Right atrium auricular region (tissue), 2 donors: ENCODE measurements at places on chromosomes 5 and 9. TPM values are rescaled to one million over a fixed set of nuclear protein-coding genes. Genes with fewer than 3 reads are reported as not detected.

The EMB gene
- 7.3 TPM for total RNA-seq

GRCh38 chr9:131279196-131279862 is 3.0 kb upstream of the FAM78A start:
- no peak for DNase-seq

DNA sequence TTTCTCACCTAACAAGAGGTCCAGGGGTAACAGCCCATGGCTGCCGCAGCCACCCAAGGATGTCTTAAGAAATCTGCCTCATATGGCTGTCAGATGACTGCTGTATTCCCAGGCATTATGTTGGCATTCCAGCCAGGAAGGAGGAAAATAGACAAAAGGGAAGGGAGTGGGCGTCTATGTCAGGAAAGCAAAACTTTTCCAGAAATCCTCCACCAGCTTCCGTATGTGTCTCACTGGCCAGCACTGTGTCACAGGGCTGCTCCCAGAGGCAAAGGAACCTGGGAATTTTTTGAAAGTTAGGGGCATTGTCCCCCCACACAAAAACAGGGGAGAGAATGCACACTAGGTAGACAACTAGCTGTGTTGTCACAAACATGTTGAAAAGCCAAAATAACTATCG is 7.3 kb downstream of the BHMT2 start:
- DNase-seq: no peak

- no peak for DNase-seq
These were observed 53.8 kb downstream of the PDZD2 start for GRCh38 chr5:31692561-31693221.

DNA sequence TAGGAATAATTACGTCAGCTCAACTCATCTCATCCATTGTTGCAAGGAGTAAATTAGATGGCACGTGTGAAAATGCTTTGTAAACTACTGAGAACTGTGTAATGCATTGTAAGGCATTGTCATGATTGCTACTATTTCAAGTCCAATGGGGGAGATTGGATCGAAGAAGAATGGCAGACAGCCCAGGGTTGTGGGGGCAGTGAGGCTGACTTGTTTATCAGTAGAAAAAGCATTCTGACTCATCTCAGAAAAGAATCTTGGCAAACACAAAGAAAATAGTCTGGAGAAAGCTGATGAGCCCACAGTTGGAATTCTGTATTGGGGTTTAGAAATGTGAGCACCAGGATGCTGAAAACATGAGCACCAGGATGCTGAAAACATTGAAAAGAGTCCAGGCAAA is 28.0 kb upstream of the DAP start:
- peak; percentile 65 for DNase-seq

DNA sequence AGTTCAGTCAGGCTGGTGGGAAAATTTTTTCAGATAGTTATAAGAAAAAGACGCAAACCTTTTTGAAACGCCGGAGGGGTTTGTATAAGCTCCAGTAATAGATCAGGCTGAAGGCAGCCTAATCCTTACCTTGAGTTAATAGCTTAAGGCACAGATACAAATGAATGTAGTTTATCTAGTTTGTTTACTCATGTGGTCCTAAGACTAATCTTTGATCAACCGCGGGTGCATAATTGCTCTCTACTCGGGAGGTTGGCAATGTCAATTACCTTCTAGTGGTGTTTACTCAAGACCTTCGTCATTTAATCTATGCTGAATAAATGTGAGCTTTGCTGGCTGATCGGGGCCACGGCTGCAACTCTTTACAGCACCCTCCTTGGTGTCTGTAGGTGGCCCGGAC is 665 bp upstream of the INSL4 start:
- DNase-seq: no peak
